NT2/D1 (cell line): ENCODE measurements at places on chromosomes 7 and 10.

DNA sequence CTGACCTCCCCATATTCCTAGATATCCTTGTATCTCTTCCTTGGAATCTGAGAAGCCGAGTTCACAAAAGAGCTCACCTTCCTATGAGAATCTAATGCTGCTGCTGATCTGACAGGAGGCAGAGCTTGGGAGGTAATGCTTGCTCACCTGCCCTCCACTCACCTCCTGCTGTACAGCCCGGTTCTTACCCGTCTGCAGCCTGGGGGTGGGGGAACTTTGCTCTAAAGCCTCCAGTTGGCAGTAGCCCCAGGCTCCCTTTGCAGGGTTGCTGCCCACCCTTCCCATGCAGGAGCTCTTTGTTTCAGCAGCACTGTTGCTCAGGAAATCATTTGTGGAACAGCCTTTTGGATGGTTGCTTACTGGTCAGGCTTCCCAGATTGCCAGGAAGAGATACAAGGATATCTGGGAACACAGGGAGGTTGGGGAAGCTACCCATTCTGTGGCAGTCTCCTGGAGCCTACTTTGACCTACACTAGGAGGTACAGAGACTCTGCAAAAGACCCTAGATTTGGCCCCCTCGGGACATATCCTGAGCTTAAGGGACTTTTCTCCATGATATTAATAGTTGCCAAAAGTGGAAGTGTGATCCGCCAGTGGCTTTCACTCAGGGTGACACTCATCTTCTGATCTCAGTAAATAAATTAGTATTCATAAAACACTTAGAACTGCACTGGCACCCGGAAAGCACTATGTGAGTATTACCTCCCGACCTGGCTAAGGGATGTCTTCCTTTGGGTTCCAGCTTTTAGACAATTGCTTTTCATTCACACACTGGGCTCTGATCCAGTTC lies 363.7 kb upstream of the PODXL start:
- no peak for DNase-seq

DNA sequence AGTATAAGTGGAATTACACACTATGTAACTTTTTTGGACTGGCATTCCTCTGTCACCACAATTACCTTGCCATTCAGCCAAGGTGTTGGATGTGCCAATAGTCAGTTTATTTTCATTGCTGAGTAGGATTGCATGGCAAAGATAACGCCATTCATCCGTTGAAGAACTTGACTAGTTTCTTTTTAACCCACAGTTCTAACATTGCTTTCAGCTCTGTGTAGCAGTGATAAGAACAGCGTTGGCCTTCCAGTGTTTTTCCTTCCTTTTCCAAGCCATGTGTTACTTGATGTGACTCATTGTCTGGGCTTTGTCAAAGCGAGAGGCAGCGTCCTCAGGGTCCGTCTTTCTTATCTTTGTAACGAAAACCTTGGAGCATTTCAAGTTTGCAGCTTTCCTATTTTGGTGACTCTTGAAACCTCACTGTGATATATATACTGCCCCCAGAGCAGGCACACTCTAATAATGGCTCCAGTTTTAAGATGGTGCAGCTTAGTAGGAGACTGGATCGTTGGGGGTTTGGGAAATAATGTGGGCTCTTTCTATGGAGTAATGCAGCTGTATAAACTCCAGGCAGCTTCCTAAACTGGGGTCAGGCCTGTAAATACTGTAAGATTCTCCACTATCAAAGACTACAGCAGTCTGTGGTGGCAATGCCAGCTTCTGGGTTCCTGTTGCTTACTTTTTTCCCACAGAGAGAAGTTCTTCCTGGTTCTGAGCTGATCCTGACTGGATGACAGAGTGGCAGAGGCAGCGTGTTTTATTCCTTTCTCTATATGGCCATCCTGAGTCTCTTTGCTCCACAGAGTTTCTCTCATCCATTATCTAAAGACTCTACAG lies 41.7 kb downstream of the AKR1E2 start:
- DNase-seq = no peak

GRCh38 chr10:17143055-17143690 lies 13.6 kb upstream of the CUBN start:
- DNase-seq = no peak

GRCh38 chr7:2281541-2281940 lies 32.7 kb downstream of the SNX8 start:
- DNase-seq = no peak

- no peak for DNase-seq
Measured at GRCh38 chr10:68428396-68429104, 21.5 kb upstream of the RUFY2 start.

- no peak for DNase-seq
Measured at GRCh38 chr7:129466796-129467195, 32.6 kb downstream of the STRIP2 start.

DNA sequence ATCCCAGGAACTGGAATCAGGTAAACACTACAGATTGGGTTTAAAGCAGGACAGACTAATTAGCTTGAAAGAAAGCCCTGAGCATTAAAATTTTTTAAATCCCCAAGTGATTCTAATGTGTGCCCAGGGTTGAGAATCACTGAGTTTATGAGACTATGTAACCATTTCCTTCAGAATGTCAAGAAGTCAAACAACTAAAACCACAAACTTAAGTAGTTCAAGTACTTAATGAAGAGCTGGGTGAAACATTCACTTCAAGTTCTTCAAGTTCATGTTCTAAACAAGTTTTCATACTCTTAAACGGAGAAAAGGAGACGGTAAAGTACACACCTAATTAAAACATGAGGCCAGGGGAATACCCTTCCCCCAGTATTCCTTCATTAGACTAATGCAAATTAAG lies 28.2 kb upstream of the TLL2 start:
- DNase-seq = no peak

GRCh38 chr7:101779267-101779666 lies 38.2 kb upstream of the CUX1 start:
- no peak for DNase-seq

DNA sequence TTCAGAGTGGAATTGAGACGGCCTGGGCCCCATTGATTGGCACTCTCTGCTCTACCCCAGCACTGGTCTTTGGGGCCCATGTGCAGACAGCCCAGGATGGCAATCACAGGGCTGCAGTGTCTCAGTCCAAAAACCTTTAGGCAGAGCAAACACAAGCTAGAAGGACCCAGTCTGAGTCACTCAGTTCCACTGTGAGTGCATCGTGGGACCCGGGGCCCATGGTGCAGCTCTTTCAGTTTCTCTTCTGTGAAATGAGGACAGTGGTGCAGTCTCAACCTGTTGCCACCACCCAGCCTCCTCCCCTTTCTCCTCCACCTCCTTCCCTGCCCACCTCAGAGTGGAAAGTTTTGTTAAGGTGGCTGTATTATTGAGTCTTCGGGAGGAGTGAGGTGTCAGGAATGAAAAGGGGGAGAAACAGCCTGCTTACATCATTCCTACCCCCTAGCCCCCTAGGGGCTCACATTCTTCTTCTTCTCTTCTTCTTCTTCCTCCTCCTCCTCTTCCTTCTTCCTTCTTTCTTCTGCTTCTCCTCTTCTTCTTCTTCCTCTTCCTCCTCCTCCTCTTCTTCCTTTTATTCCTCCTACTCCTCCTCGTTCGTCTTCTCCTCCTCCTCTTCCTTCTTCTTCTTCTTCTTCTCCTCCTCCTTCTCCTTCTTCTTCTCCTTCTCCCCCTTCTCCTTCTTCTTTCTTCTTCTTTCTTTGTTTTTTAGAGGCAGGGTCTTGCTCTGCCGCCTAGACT lies 19.5 kb upstream of the CARD11 start:
- DNase-seq = no peak

- no peak for DNase-seq
Measured at GRCh38 chr7:135763261-135763660, 14.6 kb upstream of the FAM180A start.

GRCh38 chr7:116271963-116272886 lies 61.9 kb downstream of the TES start:
- no peak for DNase-seq

- no peak for DNase-seq
Measured at GRCh38 chr7:41085244-41085643, 617.6 kb downstream of the INHBA start.

- DNase-seq = no peak
Measured at GRCh38 chr10:97116462-97117162, 69.1 kb downstream of the SLIT1 start.

- DNase-seq = no peak
Measured at GRCh38 chr10:44973323-44974081, 5.1 kb downstream of the DEPP1 start.

DNA sequence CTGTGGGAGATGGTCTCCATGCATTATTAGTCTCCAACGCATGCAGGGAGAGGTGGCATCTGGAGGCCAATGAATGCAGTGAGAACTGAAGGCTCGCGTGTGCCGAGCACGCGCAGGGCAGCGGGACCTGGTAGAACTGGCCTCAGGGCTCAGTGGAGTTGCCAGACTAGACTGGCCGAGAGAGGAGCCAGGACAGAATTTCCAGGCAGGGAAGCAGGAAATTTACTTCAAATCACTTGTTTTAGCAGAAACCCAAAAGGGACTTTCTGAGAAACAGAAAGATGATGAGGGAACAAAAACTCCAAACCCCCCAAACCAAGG lies 311.0 kb upstream of the IMMP2L start:
- no peak for DNase-seq

GRCh38 chr7:156752367-156753228 lies 112.0 kb downstream of the RNF32 start:
- DNase-seq = no peak

DNA sequence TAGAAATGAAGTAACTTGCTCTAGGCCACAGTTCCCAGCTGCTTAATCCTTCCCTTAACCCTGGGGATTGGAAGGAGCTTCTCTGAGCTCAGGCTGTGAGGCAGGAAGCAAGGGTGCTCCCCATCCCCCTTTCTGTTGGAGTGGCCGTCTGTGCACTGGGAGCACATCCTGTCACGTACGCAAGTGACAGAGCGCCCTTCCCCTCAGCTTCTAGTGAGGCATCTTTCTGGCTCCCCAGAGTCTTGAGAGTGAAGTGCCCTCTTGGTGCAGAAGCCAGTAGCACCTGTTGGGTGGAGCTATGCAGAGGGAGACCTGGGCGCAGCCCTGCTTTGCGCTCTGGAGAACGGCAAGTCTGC lies 47.8 kb downstream of the SHH start:
- no peak for DNase-seq

GRCh38 chr7:129914536-129915272 lies 38.1 kb downstream of the UBE2H start:
- DNase-seq = no peak

DNA sequence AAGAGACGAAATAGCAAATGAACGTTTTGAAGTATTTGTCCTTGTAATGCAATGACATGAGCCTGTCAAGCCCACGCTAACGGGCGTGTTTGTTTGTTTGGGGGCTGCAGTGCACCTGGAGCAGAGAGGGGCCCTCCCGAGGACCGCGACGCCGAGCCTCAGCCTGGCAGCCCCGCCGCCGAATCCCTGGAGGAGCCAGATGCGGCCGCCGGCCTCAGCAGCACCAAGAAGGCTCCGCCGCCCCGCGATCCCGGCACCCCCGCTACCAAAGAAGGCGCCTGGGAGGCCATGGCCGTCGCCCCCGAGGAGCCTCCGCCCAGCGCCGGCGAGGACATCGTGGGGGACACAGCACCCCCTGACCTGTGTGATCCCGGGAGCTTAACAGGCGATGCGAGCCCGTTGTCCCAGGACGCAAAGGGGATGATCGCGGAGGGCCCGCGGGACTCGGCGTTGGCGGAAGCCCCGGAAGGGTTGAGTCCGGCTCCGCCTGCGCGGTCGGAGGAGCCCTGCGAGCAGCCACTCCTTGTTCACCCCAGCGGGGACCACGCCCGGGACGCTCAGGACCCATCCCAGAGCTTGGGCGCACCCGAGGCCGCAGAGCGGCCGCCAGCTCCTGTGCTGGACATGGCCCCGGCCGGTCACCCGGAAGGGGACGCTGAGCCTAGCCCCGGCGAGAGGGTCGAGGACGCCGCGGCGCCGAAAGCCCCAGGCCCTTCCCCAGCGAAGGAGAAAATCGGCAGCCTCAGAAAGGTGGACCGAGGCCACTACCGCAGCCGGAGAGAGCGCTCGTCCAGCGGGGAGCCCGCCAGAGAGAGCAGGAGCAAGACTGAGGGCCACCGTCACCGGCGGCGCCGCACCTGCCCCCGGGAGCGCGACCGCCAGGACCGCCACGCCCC lies 118.5 kb downstream of the CYTH3 start:
- DNase-seq = no peak

DNA sequence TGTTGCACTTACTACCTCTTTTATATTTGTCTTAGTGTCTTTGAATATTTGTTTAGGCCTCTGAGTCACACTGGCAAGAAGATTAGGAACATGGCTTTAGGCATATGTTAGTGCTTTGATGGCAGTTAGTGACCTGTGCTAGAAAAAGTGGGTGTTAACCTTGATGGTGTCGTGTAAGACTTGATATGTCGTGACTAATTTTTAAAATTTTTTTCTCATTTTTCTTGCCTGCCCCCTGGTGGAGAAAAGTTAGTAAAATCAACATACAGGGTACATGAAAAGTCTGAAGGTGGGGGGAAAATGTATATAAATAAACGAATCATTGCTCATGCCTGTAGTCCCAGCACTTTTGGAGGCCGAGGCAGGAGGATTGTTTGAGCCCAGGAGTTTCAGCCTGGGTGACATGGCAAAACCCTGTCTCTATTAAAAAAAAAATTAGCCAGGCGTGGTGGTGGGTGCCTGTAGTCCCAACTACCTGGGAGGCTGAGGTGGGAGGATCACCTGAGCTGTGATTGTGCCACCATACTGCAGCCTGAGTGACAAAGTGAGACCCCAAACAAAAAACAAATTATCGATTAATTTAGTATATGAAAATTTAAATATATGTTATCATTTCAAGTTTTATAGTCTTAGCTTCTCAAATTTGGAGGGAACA lies 44.6 kb downstream of the TAX1BP1 start:
- DNase-seq = peak; percentile 16

DNA sequence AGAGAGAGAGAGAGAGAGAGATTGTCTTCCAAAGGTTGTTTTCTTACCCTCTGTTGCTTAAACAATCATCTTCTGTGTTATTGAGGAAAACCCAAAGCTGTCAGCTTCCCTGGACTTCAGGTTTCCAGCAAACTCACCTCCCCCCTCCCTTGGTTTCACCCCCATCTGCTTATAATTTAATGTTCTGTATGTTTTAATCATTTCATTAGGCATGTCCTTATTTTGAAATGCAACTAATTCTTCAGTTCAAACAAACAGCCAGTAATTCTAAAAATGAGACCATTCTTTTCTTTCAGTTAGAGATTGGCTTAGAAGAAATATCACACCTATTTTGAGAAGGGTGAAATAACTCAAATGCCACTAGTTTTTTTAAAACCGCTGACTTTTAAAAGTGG lies 102.9 kb downstream of the FAM204A start:
- DNase-seq = no peak

DNA sequence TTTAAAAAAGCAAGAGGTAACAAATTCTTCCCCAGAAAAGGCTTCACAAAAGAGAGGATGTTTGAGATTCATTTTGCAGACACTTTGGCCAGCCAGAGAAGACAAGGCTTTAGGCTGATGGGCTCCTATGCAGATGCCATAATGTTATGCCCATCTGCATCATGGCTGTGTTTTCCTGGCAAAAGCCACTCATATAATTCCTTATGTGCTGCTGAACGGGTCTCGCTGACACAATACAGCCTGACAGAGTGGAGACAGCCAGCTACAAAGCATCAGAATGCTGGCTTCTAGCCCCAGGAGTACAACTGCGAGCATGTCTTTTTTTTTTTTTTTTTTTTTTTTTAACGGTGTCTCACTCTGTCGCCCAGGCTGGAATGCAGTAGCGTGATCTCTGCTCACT lies 1157.4 kb upstream of the AUTS2 start:
- no peak for DNase-seq

- DNase-seq = peak; percentile 27
Measured at GRCh38 chr7:142300689-142301088, 42.8 kb upstream of the PRSS58 start.
